Activated effector memory CD4-positive, alpha-beta T cell treated with anti-CD3 and anti-CD28 coated beads, Interleukin-2, amount 50 U/mL, for 16 hours (primary cell): ENCODE measurements at places on chromosomes 4 and X.

DNA sequence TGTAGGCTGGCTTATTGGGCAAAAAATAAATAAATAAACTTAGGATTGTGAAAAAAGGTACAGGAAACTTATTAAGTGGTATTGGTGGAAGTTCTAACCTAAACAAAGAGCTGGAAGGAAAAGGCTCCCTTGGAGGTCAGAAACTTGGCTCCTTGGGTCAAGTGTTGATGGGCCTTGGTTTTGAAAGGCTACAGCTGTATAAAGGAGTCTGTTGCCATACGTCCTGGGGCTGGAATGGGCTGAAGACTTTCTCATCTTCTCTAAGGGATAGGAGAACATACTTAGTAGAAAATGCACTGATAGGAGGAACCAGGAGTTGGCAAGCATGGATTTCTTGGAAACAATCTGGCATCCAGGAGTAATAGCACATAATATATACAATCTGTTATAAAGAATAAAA is 56.6 kb downstream of the PDLIM5 start:
- no peak for DNase-seq

DNA sequence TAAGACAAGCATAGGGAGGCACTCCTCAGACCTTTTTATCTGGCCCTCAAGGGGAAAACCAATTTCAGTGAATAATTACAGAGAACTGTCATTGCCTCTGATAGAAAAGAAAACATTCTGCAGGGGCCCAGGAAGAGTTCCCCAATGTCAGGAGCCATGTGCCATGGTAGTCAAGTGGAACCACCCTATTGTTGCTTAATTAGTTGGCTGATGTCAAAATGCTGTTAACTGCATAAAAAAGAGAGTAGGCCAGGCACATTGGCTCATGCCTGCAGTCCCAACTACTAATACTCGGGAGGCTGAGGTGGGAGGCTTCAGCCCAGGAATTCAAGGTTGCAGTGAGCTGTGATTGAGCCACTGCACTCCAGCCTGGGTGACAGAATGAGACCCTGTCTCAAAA is 28.6 kb upstream of the OGT start:
- DNase-seq, result no peak

- no peak for DNase-seq
These were observed 580.3 kb downstream of the FSTL5 start for GRCh38 chr4:161583549-161583948.

DNA sequence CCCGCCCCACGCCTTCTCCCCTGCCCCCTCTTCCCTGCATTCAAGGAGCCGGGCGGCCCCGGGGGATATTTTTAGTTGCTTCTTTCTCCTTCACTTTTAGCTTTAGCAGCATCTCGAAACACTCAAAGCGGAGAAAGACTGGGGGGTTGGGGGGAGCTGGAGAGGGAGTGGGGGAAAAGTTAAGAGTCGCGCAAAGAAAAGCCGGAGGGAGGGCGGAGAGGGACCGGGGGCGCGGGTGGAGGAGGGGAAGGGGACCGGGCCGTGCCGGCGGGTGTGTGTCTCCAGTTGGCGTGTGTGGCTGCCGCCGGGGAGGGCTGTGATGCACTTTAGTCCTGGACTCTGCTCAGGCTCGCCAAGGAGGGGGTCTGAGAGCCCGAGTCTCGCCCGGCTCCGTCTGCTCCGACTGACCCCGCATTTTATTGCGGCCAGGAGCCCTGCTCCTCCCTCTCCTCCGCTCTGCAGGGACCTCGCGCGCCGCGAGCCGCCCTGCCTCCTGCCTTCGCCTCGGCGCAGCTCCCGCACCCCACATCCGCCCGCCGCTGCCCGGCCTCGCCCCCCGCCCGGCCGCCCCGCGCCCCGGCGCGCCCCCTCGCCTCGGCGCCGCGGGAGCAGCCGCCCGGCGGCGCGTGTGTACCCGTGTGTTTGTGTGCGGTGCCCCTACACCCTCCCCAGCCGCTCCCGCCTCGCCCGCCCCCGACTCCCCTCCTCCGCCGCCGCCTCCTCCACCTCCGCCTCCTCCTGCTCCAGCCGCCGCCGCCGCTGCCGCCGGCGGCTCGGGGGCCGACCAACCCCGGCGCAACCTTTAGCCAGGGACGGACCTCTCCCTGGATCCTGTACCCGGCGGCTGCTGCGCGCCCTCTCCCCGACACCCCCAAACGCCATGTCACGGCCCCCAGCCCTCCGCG is 1.4 kb downstream of the ZNF827 start:
- peak; percentile 78 for DNase-seq

- DNase-seq, result no peak
These were observed 74.2 kb upstream of the EGFL6 start for GRCh38 chrX:13495232-13495631.

DNA sequence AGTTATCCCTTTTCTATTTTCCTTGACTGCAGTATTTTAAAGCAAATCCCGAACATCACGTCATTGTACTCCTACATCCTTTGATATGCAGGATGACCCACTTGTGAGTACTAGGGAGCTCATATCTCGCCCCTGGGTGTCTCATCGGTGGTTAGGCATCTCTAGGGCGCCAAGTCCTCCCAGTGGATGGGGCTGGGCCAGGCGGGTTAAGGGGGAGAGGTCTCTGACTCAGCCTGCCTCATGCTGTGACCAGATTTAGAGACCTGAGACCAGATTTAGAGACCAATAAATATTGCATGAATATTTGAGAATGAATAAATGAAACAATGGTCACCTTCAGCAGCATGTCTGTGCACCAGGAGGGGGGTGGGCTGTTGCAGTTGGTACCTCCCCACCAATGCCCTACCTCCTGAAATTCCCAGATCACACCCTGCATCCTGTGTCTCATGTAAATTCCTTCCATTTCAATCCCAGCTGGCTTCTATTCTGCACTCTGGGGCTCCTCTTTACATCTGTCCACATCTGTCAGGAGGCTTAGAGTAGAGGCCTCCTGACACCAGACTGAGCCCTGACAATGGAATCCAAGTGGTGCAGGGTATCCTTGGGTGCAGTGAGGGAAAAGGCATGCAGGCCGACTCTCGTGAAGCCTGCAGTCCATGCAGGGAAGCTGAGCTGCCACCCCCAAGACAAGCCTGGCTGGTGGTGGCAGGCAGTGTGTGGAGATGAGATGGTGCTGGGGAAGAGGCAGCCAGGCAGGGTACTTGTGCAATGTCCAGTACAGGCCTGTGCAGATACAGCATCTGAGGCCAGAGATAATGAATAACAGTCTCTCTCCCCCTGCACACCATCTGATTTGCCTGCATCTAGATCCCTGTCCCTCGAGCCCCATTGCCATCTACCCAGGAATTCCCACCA is 5.2 kb downstream of the APLN start:
- no peak for DNase-seq

DNA sequence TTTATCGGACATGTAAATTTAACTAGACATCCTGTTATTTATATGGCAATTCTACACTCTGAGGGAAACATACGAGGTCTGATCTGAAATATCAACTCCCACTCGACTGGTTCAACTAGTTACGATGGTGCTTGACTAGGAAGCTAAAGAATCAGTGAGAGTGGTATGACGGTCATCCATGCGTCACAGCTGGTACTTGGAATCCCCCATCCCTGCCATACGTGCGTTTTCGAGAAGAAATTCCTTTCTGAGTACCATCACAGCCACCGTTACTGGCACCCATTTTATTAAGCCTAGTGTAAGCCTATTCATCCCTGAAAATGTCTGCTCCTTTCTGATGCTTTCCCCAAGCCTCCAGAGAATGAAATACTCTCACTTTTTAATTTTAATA is 695 bp upstream of the PIGA start:
- DNase-seq, result peak; percentile 78

GRCh38 chrX:131778269-131779218 is 234.7 kb downstream of the OR13H1 start:
- DNase-seq, result no peak

- no peak for DNase-seq
These were observed 150.1 kb downstream of the PJA1 start for GRCh38 chrX:69015156-69015555.

- no peak for DNase-seq
These were observed 37.9 kb downstream of the SGMS2 start for GRCh38 chr4:107862658-107863057.

DNA sequence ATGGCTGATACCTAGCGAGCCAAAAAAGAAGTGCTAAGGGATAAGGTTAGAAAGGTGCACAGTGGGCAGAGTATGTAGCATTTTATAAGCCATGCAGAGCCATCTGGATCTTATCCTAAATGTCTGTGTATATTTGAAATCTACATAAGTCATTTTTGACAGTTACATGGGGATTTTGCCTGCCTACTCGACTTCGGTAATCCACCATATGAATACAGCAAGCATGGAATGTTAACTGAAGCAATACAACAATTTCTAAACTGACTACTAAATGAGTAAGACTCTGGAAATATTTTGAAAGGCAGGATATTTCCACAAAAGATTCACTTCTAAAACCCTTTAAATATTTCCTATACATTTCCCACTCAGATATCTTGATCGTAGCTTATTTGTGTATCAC is 122.5 kb downstream of the KCNIP4 start:
- no peak for DNase-seq

DNA sequence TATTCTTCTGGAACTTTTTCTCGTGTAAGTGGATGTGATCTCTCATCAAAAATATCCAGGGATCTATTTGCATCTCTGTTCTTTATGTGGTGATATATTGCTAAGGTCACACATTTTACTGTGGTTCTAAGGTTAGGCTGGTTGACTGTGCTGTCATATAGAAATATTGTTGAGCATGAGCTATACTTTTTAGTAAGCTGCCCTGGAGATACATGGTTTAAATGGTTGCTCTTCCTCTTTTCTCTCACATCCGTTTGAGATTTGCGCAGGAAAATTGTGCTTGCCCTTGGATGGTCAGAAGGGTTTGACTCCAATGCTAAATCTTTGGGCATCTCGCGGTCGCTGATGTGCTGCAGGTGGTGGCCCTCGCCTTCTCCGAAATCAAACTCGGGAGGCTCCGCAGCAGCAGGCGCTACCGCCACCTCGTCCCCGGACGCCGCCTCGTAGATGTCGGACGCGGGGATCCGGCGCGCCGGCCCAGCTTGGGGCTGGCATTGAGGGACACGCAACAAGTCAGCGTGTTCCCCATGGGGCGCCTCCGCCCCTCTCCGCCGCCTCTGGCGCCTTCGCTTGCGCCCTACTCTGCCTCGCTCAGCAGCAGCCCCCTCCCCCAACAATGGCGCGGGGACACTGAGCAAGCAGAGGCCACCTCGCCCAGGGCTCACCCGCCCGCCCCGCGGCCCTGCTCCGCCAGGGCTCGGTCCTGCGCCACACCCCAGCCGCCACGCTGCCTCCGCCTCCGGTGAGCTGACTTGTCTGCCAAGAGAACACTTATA is 154.5 kb downstream of the MSN start:
- peak; percentile 76 for DNase-seq

GRCh38 chr4:114082348-114082747 is 102.9 kb upstream of the ARSJ start:
- DNase-seq, result no peak

DNA sequence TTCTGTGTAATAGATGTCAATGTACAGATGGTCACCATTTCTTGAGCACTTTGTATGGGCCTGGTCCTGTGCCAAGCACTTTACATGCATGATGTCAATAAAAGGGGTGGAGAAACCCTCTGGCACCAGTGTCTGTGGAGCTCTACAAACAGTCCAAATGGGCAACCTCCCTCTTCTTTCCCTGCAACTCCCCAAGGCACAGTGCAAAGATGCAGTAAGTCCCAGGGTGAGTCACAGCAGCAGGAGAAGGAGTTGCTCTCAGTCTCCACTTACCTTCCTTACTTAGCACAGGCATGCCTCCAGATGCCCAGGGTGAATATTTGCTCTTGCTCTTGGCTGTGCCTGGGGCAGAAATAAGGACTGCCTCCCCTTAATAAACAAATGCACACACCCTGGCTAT is 4.3 kb downstream of the OCIAD2 start:
- DNase-seq, result no peak

DNA sequence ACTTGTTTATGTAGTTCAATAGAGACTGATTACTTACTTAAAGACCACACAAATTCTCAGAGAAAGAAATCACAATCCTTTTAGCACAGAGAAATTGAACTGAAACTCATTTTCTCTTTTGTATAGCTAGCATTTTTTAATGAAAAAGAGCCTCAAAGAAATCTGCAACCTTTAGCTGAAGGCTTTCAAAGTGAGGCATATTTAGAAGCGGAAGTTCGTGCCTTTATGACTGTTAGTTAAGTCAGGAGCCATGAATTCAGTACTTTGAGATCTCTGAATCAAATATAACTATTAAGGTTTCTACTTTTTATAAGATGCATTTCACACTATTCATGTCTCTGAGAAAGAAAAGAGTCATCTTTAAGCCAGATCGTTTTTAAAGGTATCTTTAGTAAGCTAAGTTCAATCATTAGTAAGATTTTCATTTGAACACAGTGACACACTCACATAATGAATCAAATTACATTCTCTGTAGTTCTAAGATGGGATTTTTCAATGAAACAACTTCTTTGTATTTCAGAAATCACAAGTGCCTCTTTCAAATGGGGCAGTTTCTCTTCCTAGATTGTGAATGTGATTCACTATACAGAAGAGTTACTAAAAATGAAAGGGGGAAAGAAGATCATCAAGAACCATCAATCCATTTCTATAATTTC is 61.4 kb downstream of the SMARCA1 start:
- no peak for DNase-seq

DNA sequence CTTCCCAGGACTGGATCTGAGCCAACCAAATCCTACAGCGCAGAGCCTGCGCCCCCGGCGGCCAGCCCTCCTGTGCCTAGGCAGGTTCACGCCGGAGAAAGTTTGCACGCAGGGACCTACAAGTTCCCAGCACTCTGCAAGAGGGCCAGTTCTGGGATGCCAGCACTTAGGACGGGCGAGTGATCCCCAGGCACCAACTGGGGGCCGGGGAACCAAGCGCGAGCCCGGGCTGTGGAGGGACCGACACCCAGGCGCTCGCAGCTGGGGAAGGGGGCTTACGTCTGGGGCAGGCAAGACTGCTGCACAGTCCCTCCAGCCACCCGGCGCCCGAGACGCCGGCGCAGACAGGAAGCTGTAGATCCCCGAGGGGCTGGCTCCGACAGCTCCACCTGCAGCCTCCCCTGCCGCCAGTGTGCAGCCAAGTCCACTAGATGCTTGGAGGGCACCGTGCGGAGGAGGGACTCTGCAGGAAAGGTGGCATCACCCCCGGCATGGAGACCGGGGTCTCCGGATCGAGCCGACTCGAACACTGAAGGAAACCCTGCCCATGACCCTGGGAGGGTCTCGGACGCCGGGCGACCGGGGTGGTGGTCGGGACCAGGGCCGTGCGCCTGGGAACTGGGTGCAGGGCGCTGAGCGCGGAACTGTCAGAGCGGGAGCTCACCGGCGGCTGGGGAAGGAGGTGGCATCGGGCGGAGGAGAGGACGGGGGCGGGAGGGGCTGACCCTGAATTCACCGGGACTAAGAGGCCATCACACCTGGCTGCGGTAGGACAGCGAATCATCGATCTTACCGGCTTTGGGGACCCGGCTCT is 566 bp downstream of the CORIN start:
- peak; percentile 80 for DNase-seq

DNA sequence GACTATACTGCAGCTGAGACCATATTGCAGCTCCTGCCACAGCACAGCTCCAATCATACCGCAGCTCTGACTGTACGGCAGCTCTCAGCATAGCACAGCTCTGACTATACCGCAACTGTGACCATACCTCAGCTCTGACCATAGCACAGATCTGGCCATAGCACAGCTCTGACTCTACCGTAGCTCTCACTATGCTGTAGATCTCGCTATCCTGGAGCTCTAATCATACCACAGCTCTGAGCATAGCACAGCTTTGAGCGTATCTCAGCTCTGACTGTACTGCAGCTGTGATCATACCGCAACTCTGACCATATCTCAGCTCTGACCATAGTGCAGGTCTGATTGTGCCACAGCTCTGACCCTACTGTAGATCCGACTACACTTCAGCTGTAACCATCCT is 139.2 kb downstream of the ASMT start:
- no peak for DNase-seq
